Hippocampal formation (tissue), 2 donors: ENCODE measurements at places on chromosomes 11 and 22.

DNA sequence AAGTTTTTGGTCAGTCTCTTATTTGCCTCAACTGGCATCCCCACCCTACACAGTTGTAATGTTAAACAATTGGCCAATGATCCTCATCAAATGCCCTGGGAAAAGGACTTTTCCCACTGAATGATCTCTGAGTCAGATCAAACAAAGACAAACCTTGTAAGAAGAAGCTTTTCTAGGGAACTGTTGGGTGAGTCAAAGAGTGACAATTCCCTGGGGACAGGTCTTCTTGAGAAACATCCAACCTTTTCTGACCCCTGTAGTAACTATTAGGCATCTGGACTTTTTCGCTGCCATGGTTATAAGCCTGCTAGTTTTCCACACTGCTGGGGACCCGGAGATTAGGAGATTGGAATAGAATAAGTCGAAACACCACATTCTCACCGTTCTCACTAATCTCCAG lies 789.8 kb upstream of the API5 start:
- DNase-seq, result no peak

DNA sequence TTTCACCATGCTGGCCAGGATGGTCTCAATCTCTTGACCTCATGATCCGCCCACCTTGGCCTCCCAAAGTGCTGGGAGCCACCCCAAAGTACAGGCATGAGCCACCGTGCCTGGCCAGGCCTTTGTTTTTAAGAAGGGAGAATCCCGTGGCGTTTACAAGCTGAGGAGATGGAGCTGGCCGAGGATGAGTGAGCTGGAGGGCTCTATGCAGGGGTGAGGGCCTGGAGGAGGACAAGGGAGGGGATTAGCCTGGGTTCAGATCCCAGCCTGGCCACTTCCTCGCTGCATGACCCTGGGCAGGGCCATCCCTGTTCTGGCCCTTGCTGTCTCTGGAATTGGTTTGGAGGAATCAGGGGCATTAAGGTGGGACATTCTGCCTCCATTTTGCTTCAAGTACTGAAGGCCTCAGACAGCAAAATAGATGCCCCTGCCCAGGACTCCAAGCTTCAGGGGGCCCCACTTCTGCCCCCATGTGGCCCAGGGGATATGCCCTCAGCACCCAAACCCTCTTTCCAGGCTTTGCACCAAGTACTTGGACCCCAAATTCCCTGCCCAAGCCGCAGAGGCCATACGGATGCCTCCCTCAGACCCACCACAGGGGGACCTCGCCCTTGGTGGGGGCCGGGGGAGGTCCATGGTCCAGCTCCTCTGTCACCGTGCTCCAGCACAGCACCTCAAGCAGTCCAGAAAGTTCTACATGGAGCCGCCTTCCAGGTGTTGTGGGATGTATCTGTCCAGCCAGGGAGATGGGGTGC lies 12.1 kb upstream of the LRP5 start:
- DNase-seq, result no peak

DNA sequence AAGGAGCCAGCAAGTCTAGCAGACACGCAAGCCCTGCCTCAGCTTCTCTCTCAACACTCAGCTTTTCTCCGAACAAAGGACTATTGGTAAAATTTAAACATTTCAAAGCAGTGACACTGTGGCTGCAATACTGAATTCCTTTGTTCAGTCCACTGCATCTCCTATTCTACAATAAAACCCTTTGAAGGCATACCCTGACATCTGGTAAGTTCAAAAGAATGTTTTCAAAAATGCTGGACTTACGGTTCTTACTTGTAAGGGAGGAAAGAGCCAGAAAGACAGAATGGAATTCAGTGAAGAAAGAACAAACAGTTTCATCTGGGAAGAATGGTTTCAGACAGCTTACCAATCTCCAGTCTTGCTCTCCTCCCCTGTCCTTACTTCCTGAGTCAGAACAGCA lies 12.7 kb upstream of the OR8K1 start:
- no peak for DNase-seq

DNA sequence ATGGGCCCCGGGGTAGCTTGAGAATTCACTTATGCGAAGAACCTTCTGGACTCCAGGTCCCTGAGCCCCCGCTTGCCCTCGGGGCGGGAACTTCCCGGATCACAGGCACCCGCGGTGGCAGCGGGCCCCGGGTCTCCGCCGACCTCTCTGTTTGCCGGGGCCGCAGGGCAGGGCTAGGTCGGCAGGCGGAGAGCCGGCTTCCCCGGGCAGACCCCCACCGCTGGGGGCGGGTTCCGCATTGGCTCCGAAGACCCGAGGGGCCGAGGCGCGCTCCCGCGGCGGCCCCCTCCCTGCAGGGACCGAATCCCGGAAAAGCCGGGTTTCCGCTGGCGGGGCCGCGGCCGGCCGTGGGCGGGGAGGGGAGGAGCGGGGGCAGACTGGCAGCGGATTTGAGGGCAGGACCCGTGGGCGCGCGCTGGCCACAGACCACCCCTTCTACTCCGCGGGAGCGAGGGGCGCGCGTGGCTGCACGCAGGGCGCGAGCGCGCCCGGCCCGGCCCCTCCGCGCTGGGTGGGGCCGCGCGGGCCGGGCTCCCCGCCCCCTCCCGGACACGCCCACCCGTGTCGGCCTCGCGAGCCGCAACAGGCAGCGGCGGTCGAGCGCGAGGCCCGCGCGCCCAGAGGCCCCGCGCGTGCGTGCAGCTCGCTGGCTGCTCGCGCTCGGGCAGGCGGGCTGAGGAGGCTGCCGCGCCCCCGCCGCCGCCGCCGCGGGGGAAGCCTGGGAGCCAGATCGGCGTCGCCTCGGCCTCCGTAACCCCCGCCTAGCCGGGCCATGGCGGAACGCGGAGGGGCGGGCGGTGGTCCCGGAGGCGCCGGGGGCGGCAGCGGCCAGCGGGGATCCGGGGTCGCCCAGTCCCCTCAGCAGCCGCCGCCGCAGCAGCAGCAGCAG lies at the start of gene PACS1:
Gene PACS1 (plus strand): TSS at position 558 of the 889 bp plus-strand sequence. CDS start 215 bp downstream, at position 773.
- peak; percentile 68 for DNase-seq
